ENCODE measurements at places on chromosomes 1 and 21.

DNA sequence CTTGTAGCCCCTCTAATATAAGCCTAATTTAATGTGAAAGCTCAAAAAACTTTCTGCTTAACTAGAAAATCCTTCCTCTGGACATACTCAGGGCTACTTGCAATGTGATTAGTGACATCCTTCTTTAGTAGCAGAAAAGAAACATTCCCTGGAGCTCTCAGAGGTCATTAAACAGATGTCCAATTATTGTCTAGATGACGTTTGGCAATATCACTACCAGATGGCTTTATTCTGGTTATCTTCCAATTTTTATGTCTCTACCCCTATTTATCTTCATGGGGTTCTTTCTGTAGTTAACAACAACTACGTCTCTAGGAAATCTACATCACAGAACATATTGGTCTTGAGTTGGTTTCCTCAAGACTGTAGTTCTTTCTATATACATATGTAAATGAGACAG, 44.2 kb downstream of the CTH start:
- no peak for DNase-seq

DNA sequence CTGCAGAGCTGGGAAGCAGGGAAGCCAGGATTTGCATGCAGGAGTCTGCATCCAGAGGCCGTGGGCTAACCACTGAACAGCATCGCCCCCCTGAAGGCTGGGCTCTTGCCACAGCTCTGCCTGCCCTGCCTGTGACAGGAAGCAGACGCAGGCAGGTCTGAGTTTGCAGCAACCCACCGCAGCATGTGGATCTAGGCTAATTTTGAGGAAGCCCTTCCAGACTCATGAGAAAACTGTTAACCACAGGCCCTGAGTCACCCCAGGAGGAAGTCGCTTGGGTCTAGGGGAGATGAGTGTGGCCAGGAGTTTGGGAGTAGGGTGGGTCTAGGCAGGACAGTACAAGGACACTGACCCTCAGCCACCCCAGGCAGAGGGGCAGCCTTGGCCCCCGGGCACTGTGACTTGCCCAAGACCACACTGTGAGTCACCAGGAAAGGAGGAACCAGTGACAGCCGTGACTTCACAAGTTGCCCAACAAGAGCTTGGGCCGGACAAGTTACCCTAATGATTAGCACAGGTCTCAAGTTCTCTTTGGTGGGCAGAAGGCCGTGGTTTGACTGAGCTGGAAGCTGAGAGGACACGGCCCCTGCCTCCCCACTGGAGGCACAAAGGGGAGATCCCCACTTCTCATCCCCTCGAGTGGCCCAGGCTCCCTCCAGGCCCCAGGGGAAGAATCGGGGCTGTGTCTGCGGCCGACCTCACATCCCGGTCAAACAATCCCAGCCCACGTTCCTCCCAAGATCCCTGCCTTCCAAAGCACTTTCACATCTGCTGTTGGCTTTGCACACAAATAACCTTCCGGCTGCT, 826 bp downstream of the LAPTM5 start:
- no peak for DNase-seq

DNA sequence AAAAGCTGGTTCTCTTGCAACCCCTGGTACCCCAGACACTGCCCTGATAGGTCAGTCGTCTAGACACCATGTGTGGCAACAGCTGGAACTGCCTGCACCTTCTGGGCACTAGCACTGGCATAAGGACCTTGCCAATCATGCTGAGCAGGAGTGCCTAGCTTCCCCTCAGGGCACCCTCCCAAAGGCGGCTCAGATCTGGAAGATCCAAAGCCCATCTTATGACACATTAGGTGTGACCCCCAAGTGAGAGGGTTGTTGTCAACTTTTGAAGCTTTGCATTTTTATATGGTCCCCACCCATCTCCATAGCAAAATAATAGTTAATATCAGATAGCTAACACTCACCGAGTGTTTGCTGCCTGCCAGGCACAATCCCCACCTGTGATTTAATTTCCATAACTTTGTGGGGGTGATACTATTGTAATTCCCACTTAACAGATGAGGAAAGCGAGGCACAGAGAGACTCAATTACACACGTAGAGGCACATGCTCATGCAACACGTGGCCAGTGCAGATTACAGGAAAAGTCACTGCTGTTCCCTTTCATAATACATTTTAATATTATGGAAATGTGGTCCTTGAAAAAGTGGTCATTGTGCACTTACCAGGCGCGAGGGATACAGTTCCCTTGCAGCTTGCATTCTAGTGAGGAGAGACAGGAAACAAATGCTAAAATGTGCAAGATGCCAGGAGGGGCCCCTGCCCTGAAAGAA, 25.8 kb downstream of the EXOC8 start:
- DNase-seq, result no peak

GRCh38 chr1:17576519-17576853, 37.0 kb downstream of the ARHGEF10L start:
- DNase-seq, result no peak

GRCh38 chr1:40462956-40463590, 12.8 kb downstream of the ZFP69B start:
- no peak for DNase-seq

GRCh38 chr1:215606564-215607168, 39.6 kb downstream of the KCTD3 start:
- no peak for DNase-seq

GRCh38 chr1:51829058-51829457, 49.5 kb downstream of the NRDC start:
- no peak for DNase-seq

- no peak for DNase-seq
Measured at GRCh38 chr1:233230011-233230410, 65.5 kb downstream of the PCNX2 start.

DNA sequence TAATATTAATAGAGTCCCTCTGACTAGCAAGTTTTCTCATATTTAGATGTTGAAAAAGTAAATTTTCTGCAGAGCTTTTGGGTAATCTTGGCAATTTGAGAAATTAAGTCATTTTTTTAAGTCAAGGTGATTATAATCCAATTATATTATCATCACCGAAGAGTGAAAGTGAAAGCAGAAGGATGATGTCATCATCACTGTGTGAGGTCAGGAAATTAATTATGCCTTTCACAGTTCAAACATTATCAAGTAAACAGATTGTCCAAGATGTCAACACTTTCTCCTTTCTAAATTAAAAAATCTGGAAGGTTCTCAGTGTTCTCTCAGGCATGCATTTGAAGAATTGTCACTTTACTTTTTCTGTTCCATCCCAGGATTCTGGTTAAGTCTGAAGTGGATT, 296.0 kb downstream of the TBX15 start:
- no peak for DNase-seq

GRCh38 chr1:3093898-3094626, 25.1 kb downstream of the PRDM16 start:
- no peak for DNase-seq

GRCh38 chr1:11071463-11072215, 11.8 kb upstream of the SRM start:
- no peak for DNase-seq

DNA sequence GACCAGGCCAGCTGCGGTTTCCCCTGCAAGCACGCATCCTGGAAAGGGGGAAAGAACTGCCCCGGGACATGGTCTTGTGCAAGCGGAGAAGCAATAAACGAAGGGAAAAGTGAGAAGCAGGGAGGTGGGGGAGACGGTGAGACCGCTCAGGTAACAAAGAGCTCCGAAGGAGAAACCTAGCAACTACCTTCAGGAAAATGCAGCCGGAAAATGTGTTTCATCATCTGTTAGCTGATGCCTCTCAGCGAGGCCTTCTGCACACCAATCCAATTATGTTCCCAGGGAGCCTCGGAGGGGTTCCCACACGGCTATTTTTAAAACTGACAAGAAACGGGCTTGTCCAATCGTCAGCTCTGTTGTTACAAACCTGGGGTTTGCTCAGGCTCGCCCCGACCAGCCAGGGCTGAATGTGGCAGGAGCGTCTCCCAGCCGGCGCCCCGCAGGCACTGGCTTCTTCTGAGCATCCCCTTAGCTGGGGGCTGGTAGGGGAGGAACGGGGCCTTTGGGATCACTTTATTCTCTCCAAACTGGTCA, 3.4 kb downstream of the RIPK4 start:
- no peak for DNase-seq

DNA sequence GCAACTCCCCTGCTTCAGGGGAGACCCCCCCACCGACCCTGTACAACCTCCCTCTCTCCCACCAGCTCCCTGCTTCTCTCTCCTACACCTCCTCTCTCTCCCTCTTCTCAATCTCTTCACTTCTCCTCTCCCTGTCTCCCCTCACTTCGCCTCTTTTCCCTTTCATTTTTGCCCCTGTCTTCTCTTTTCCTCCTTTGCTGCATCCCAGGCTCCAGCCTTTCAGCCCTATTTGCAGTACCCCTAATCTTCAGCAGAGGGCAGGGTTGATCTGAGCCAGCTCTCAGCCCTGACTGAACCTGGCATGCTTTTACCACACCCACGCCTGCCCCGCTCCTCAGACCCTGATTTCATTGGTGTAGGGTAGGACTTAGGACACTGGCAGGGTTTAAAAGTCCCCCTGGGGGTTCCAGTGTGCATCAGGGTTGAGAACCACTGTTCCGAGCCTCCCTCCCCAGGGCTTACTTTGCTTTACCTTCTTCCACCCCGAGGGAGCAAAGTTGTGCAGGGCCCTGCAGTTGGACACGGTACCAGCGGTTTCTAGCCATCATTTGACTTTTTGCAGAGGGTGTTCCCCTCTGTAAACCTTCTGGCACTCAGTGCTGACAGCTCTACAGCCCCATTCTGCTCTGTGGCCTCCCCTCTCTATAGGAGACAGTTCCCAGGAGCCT, 67.3 kb upstream of the CNTN2 start:
- DNase-seq, result no peak

DNA sequence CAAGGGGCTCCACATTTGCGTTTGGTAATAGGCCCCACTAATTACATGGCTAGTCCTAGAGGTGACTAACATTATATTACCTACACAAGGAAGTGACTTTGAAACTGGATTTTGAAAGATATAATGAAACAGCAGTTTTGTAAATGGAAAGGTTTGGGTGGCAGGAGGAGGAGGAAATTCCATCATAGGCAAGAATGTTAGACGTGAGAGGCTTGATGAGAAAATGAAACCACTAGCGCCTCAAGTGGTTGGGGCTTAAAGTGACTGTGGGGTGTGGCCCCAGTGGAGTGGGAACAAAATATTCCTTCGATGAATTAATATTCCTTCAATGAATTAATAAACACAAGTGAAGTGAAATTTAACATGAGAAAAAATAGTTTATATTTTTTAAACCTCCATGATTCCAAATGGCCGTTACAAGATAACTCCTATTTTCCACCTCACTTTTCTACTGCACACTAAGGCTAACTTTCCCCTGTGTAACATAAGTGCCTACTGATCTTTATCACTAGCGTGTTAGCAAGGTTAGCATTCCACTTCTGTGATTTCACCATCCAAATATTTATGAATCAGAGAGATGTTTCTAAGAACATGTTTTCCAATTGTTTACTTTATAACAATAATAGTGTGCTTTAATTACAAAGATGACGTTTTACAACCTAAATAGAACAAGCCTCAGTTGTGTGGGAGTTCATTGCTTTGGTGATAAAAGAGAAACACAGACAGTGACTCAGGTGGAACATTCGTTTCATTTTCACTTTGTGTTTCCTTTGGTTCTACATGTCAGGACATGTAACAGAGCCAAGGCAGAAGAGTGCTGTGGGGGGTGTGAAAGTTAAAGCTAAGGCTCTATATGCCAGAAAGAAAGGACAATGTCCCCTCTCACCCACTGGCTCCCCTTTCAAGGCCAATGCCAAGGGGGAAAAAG, 12.5 kb upstream of the ATF3 start:
- DNase-seq, result no peak

- no peak for DNase-seq
Measured at GRCh38 chr1:3945916-3946840, 46.1 kb upstream of the C1orf174 start.

DNA sequence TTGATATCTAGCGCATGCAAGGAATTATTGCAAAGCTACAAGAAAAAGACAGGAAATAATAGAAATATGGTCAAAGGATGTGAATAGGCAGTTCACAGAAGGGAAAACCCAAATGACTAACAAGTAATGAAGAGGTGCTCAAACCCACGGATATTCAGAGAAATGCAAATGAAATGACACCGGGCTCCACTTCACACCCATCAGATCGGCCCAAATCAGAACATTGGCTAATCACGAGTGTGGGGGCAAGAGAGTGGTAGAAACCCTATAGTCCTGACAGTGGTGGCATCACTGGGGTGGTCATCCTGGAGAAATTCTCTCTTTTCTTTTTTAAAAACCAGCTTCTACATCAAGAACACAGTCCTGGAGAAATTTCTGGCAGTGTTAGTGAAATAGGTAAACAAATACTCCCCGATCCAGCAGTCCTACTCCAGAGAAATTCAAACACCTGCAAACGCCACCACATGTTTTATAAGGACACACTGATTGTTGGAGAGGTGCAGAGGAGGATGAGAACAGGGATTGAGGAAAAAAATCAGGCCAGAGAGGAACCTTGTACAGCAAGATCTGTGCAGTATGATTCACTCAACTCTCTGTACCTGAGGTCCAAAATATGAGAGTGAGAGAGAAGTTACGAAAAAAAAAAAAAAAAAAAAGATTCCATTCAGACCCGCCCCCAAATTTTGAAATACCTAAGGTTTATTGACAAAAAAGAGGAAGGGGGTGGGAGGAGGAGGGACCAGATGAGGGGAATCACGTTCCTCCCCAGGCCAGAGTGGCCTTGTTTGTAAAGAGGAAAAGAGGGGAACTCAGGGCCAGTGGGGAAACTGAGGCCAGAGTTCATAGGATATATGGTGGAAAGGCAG, 9.2 kb upstream of the TNFRSF1B start:
- DNase-seq, result no peak

DNA sequence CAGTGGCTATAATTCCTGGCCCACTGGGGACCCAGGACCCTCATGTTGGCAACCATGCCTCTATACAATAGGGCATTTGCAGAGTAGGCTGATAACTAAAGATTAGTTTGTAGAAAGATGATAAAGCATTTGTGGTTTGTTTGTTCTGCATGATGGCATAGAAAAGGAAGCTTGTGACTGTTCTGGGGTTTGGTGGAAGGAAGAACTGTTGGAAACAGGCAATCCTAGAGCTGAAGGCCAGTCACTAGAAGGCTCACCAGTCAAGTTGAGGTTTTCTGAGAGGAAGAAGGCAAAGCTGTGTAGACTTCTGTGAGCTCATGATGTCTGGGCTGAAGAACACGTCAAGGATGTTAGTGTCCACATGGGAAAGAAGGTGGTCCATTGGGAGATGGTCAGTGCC, 140.3 kb upstream of the VANGL1 start:
- no peak for DNase-seq

DNA sequence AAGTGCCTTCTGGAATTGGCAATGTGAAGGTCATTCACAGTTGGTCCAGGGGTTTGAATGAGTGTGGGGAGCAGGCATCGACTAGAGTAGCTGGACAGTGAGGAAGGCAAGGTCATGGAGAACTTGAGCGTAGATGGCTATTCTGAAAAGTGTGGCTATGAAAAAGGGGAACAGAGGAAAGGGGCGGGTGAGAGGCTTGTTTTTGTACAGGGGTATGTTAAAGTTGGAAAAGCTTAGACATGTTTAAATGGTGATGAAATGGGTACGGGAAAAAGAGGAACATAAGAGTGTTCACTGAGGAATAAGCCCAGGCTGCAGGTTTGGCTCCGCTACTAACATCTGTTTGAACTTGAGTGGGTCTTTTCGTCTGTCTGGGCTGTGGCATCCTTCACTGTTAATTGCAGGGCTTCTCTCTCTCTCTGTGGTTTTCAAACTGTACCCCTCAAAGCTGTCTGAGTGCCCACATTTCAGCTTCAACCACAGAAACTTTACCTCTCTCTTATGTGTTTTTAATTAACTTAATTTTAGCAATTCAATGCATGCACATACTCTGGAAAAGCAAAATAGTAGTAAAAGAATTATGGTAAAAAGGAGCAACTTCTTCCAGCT, 70.8 kb upstream of the COA6 start:
- DNase-seq, result no peak

Measured in C1 segment of cervical spinal cord (tissue), 14 donors.